ENCODE measurements at places on chromosomes 4 and X.

DNA sequence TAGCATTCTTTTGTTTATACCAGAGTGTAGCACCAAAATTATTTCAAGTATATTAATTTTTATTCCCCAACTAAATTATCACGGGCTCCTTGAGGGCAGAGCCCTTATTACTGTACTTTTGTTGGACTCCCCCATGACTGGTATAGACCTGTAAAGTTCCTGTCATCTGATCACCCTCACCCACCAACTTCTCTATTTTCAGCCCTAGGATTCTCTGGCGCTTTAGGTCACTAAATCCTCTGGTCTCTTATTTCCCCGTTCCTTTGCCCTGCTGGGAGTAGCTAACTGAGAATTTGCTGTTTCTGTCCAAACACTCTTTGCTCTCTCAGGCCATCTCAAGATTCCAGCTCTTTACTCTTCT is 3.2 kb upstream of the XKRX start:
- DNase-seq = no peak

DNA sequence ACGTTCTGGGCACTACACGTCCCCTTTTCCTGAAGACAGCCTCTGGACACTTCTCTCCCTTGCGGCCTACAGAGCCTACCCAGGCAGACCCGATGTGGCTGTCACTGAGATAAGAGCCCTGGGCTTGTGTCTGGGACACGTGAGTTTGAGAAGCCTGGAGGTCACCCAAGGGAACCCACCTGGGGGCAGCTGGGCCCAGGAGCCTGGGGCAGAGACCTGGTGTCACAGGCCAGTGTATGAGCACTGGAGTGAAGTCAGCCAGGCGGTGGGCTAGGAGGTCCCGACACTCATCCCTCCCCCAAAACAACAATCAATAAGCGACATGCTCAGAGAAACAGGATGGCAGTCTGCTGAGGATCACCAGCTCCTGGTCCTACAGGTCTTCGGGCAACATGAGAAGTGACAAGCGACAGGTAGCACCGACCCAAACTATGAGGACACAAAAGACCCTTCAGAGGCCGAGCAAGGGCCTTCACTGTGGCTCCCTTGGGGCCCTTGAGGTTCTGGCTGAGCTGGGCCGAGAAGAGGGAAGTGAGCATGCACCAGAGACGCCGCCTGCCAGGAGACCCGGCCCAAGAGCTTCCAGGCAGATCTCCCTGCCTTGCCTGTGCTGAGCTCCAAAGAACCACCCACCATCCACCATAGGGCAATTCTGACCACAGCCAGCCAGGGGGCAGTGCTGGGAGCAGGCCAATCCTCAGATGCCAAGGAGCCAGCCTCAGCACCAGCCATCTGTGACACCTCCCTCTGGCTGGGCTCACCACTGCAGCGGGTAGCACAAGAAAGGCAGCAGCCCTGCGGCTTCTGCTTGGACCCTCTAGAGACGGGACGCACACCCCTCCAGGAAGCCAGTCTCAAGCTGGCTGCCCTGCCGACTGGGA is 11.0 kb upstream of the DUSP9 start:
- DNase-seq = no peak

DNA sequence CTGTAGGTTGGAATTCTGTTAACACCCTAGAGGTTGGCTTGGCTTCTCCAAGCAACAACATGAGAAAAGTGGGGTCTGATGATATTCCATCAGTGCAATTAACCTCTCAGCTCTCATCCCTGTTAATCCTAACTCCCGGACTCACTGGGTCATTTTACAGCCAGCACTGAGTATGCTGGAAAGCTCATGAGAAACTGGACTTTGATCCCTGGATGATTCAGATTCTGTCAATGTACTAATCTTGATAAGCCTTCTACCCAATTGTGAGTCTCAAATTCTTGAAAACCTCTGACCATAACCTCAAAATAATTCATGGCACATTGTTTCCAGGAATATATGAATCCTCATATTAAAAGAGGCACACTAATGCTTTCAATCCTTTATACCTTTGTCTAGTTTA is 244.3 kb upstream of the DCAF8L1 start:
- DNase-seq = no peak

GRCh38 chr4:51963841-51964517 is 56.2 kb downstream of the LRRC66 start:
- DNase-seq = no peak

GRCh38 chrX:1564750-1565683 is 26.4 kb upstream of the AKAP17A start:
- DNase-seq = peak; percentile 11

DNA sequence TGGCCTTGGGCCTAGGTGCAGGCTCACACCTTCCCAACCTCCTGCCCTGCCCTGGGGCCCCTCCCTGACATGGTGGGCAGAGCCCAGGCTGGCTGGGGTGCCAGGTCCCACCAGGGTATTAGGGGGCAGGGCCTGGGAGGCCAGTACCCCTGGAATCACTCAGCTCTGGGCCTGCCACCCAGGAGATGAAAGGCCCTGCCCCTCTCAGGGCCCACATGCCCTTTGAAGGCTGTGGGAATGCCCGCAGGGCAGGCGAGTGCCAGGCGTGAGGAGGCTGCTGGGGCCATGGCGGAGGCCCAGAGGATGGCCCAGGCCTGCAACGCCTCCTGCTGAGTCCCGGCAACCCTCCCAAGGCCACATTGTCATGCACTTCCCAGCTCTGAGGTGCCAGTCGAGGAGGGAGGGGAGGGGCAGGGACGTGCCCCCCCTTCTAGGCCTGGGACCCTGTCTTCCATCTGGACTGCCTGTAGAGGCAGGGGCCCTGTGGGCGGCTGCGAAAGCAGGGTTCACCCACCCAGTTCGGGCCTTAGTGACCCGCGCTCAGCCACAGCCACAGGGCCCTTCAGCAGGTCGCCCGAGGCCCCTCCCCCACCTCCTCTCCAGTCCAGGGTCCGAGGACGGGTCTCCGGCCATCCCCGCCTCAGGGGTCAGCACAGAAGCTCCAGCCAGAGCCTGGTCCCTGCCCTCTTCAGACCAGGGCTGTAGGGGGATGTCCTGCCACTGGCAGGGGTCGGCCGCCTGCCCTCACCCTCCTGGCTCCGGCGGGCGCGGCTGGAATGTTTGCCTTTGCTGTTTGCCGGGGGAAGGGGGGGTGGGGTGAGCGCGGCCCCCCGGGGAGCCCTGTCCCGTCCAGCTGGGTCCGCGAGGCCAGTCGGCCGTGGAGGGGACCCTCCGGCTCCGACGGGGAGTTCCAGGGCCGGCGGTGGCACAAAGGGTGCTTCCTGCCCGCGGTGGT is 26.7 kb upstream of the FGFR3 start:
- no peak for DNase-seq

DNA sequence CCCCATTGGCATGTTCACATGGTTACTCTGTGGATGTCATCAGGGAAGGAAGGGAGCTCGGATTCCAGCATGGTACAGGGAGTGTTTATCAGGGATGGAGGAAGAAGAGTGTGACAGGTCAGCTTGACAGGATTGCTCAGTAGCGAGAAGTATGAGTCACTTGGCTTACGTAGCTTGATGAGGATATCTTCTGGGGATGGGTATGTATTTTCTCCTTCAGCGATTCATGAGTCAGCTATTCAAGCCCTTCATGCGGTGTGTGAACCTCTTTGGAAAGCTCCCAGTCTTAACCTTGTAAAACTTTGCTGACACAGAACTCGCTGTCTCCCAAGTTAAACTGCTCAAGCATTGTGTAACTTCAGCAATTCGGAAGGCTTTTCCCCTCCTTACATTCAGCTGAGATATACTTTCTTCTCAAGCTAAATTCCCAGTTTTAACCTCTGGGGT is 275.4 kb downstream of the ARHGAP10 start:
- no peak for DNase-seq

DNA sequence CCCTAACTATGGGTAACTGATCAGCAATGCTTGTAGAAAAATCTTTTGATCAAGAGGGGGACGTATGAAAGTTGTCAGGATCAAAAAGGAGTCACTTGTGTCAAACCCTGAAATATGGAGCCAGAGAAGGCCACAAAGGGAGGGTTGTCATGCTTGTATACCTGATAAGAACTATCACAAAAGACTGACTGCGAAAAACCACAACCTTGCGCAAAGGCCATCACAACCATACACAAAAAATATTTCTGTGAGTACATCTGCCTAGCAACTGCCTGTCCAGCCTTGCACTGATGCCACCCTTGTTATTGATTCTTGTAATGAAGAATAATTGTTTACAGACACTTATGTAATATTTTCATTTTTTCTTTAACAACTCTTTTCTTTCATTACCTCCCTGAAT is 22.8 kb upstream of the EIF4E start:
- no peak for DNase-seq

DNA sequence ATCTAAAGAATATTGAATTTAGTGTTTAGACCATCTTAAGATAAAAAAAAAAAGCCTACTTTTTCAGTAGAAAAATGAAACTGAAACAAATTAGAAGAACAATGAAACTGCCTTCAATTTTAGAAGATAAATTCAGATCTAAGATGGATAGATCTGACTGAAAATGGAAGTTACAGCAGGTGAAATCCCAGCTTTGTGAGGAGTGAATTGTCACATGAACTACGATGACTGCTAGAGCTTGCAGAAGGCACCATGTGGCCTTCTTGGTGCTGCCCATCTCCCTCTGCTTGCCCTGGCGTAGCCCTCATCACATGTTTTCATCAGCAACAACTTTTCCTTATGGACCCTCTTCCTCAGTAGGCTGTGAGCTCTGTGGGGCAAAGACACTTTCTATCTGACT is 51.4 kb upstream of the EMCN start:
- no peak for DNase-seq
